AG04450 (cell line): ENCODE measurements at places on chromosomes 11 and 22.

- DNase-seq, result no peak
Observed at GRCh38 chr11:57675176-57675941, 7.4 kb downstream of the ZDHHC5 start.

GRCh38 chr22:24938741-24939341 is 7.7 kb downstream of the LHFPL7 start:
- no peak for DNase-seq

GRCh38 chr11:88146106-88146505 is 29.1 kb downstream of the RAB38 start:
- DNase-seq, result no peak

DNA sequence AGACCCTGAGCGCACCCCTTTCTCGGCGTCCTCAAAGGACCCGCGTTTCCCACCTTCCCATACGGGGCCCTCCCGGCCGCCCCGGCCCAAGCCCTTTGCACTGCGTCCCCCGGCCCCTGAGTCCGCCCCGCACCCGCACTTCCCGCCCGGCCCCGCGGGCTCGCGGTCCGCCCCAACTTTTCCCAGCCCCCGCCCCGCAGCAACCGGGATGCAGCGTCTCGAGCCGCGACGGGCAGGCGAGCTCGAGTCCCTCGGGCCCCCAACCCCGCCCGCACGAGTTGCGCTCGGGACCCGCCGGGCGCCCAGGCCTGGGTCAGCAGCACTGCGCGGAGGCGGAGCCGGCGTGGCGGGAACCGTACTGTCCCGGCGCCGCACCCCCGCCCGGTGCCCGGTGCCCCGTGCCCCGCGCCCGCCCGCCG is 371 bp downstream of the SMCO4 start:
- no peak for DNase-seq
